ENCODE measurements at places on chromosomes 11 and 22.

DNA sequence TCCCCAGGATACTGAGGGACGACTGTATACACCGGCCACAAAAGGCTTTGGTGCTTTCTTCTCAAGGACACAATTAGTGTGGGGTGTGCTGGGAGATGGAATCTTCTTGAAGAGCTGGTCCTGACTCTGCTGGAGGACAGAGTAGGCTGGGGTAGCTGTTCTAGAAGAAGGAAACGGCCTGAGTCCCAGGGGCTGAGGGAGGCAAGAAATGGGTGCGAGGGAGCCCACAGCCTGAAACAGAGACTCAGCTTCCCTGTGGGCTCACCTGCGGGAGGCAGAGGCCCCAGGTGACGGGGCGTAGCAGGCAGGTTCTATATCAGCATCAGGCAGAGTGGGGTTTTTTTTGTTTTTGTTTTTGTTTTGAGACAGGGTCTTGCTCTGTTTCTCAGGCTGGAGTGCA, 36.6 kb downstream of the PARVG start:
- no peak for DNase-seq

DNA sequence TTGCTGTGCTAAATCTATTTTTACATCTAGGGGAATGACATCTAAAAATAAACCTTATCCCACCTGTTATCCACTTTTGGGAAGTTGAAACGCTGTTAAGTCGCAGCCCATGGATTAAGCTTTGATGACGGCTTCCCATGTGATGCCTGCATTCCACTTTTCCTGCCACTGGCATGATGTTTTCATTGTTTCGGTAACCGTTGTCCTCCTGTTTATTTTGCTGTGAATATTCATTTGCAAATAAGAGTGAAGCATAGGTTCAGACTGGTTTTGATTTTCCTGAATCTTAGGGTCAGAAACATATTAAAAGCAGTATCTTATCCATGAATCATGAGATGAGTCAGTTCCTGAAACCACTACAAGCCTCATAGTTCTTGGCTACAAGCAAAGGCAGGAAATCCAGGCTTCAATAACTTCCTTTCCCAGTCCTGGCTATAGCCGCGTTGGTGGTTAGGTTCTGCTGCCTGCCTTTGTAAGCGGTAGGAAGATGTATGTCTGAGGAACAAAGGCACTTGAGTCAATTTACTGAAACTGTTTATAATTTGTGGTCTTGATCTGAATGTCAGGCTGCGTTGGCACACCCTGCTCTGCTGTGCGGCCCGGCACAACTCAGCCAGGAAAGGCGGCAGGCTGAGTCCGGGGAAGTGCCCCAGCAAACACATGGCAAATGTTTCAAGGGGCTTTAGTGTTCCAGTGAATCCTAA, 19.4 kb downstream of the TEAD1 start:
- no peak for DNase-seq

DNA sequence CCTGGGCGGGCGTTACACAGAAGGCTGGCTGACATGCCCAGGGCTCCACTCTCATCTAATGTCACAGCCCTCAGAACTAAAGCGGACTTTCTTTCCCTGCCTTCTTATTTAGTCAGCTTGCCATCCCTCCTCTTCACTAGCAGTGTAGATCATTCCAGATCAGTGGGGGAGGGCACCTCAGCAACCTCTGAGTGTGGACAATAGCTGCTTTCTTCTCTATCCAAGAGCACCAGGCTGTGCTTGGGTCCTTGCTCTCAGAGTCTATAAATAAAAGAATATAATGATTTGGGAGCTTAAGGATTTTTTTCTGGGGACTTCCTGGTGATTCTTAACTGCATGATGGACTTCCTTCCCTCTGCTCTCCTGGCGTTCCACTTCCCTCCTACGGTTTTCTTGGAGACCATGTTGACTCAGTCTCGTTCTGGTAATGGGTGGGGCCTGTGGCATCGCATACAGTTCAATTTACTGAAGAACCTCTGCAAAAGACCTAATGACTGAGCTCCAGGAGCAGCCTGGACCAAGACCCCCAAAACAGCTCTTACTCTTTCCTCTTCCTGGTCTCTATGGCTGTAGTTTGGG, 2.9 kb upstream of the HMBS start:
- no peak for DNase-seq

- DNase-seq: no peak
Observed at GRCh38 chr22:23058063-23058462, 12.3 kb upstream of the GNAZ start.

DNA sequence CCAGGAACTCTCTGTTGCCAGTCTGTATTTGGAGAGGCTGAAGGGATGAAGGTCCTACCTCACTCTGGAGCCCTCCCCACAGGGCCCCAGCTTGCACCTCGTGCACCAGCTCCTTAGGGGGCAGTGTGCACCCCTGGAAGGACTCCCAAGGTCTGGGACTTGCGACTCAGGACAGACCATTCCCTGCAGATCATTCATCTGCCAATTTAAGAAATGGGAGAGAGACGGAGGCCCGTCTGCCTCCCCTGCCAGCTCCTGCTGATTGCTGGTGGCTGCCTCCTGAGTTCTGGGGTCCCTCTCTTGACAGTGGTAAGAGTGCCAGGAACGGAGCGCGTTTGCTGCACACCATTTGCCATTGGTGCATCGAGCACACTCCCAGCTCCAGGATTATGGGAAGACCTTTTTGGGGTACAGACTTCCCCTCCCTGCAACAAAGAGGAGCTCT, 27.4 kb upstream of the MALAT1 start:
- DNase-seq: no peak

GRCh38 chr11:70669871-70670675, 271.7 kb downstream of the CTTN start:
- no peak for DNase-seq

- no peak for DNase-seq
Observed at GRCh38 chr22:30829901-30830550, 135.4 kb downstream of the OSBP2 start.

DNA sequence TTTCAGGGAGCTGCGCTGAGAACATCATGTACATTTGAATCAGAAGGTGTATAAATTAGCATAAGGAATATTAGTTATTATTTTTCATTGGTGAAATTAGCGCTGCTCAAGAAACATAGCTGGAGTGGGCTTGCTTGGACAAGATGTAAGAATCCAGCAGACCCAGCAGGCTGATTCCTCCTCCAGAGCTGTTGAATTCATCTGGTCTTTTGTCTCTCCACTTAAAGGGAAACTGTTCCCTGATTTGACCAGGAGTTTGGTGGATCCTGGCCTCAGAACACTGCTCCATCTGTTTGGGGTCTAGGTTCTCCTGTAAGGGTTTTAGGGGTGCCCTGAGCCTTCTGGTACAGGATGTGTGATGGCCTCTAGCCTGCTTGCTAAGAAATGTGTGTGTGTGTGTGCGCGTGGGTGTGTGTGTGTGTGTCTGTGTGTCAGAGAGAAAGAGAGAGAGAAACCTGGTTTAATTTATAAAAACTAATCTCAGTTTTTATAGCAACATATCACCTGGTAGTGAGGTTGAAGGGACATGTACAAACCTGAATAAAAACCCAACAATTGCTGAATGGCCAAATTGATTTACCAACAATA, 8.3 kb upstream of the SORL1 start:
- DNase-seq: no peak

DNA sequence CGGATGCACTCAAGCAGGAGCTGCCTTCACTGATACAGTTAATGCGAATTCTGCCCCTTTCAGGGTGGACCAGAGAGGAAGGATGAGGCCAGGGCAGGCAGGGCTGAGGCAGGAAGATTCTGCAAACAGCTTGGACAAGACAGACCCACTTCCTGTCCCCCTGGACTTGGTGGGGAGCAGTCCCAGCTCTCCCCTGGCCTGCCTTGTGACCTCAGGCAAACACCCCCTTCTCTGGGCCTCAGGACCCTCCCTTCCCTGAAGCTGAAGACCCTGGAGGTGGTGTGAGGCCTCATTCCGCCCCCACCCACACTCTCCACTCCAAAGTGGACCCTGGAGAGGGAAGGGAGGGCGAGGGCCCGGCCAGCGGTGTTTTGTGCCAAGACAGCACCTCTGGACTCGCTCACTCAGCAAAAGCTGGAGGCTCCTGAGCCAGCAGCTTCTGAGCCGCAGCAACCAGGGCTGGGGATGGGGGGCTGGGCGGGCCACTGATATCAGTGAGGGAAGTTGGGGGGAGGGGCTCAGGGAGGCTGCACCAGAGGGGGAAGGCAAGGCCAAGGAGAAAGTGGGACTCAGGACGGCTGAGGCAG, 8.5 kb downstream of the RAB3IL1 start:
- no peak for DNase-seq

DNA sequence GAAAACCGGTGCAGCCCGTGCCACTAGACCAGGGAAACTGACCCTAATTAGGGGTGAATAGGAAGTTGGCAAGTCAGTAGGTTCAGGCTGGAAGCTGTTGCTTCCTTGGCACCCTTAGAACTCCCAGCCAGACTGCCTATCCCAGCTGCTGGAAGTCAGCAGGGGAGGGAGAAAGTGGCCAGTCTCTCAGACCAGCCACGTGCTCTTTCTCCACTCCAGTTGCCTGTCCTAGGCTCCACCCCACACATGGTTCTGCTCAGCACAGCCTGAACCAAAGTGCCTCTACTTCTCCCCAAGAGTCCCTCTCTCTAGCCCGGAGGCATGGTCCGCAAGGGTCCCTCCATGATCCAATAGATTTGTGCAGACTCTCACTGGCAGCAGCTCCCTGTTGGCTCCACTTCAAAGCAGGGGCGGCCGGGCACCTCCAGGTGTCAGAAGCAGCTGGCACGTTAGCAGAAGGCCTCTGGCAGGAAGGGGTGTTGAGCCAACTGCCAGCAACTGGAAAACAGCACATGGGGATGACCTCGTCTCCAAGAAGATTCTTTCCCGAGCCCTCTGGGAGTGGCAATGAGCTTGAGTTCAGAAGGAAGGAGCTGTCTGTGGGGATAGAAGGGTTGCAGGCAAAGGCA, 27.7 kb downstream of the ARFGAP2 start:
- no peak for DNase-seq

DNA sequence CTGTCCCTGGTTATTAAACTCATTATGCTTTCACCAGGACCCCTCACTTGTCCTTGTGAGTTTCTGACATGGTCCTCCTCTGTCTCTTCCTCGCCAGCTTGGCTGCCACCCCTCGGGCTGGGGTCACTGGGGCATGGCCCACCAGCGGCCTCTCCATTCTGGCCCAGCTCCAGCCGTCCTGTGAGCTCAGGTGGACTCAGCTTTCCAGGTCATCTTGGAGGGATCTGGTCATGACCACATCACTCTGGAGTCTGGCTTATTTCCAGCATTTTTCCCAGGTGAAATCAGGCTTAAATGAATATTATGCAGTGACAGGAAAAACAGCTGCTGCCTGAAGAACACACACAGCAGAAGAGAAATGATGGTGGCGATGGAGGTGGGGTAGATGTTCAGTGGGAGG, 224.5 kb downstream of the ADAMTS15 start:
- DNase-seq: no peak

All from stimulated activated CD4-positive, alpha-beta T cell treated with anti-CD3 and anti-CD28 coated beads, Interleukin-4, amount 100 ng/mL, for 48 hours (primary cell).